ENCODE measurements at places on chromosomes 5 and 9.

DNA sequence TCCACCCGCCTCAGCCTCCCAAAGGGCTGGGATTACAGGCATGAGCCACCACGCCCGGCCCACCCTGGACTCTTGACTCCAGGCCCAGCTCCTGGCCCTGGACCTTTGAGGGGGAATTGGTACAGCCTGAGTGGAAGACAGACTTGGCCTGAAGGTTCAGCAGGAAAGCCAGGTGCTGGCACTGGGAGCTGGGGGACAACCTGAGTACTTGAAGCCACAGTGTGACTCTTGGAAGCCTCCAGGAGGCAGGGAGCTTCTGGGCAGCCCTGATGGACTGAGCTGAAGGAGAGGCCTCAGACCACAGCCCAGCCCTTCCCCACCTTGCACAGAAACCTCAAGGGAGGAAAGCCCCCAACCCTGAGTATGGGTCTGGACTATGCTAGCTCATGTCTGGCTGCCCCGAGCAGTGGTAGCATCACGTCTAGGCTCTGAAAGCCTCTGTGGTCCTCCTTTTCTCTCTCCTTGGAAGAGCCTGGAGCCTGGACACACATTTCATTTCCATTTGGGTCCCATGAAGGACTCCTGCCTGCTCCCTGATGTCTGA, 54.1 kb downstream of the RASGEF1C start:
- no peak for DNase-seq

GRCh38 chr5:147483961-147484707, 25.7 kb downstream of the DPYSL3 start:
- DNase-seq, result peak; percentile 95

DNA sequence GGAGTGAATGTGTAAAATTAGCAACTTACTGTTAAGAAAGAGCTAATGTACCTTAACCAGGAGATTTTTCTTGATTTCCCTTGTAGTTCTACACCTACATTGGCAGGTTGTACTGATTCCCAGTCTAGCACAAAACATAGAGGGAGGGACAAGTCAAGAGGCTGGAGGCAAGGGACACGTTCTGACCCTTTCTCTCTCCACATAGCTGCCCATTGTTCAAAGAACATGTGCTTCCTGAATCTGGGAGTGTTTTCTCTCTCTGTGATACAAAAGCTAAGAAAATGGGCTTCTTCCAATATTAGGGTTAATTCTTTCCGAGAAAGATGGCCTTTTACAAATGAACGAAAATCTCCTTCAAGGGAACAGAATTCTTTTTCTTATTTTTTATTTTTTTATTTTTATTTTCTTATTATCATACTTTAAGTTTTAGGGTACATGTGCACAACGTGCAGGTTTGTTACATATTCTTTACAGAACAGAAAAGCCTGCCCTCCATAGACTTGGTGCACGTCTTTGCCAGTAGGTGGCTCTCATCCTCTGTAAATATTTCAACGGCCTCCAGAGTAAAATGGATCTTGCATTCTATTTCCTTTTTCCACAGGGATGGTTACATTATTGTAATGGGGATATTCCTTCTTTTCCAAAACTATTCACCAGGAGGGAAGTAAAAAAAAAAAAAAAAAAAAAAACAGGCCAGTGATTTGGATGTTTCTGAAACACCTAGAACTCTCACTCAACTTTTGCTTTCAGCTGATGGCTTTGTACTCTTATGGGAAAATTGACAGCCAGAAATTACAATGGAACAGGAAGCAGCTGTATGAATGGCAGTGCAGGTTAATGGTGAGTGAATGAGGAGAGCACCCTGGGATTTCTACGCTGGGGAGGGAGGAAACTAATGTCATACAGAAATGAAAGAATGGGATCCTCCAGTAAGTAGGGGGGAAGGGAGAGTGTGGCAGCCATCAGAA, 13.1 kb upstream of the IFNA5 start:
- DNase-seq, result no peak

- no peak for DNase-seq
Observed at GRCh38 chr5:15026944-15027343, 155.4 kb upstream of the ANKH start.

DNA sequence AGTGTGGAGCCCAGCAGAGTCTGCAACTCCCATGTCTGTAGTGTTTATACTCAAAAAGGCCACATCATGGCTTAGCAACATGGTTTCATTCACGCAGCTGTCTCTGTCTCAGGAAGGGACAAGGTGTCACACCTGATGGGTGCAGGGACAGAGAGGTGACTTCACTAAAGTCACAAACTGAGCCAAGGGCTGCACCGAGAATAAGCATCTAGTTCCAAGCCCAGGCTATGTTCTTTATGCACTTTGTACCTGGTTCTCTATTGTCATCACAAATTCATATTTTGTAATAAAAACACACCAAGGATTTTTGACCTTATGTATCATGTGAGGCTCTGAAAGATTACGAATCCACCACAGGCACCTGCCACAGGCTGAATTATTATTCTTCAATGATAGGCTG, 64.9 kb upstream of the STK32A start:
- DNase-seq, result no peak

DNA sequence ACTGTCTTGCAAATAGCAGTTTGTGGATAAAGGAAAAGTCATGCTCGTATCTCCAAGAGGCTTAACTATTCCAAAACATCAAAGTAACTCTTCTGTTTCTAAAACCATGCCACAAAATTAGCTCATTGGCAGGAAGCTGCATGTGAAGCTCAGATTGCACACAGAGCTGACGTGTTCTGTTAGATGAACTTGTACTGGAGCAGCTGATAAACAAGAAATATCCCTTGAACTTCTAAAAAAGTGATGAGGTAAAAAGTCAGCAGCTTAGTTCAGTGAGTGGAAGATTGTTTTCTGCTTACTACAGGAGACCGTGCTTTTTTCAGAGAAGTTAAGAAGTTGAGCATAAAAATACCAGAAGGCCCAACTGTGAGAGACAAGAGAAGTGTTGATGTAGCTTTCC, 113.2 kb downstream of the SLC12A2 start:
- DNase-seq, result no peak

- DNase-seq, result no peak
Observed at GRCh38 chr9:84278130-84278529, 62.4 kb downstream of the SLC28A3 start.

DNA sequence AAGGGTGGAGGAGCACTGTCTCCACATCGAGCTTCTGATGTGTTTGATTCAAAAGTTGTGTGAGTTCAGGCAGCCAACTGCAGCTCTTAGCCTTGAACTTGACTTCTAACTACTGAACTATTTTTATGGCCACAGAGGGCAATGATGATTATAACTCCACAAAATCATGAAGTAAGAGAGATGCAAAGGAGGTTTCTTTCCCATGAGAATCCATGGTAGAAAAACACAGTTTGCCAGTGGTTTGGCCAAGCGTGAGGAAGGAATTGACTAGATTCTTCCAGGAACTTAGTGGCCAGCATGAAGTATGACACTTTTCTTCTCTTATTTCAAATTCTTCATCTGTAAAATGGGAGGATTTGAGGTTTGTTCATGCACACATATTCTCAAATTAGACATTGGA, 43.2 kb downstream of the PAPPA start:
- DNase-seq, result no peak

DNA sequence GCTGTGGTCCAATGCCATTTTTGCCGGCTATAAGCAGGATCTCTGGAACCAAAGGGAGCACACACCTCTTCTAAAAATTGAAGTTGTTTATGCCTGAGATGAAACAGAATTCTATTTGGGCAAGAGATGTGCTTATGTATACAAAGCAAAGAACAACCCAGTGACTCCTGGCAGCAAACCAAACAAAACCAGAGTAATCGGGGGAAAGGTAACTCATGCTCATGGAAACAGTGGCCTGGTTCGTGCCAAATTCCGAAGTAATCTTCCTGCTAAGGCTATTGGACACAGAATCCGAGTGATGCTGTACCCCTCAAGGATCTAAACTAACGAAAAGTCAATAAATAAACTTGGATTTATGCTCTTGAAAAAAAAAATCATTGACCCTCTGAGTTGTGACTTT, 178.7 kb downstream of the CEMIP2 start:
- no peak for DNase-seq

GRCh38 chr9:115084709-115085108, 33.2 kb downstream of the TNC start:
- DNase-seq, result no peak

DNA sequence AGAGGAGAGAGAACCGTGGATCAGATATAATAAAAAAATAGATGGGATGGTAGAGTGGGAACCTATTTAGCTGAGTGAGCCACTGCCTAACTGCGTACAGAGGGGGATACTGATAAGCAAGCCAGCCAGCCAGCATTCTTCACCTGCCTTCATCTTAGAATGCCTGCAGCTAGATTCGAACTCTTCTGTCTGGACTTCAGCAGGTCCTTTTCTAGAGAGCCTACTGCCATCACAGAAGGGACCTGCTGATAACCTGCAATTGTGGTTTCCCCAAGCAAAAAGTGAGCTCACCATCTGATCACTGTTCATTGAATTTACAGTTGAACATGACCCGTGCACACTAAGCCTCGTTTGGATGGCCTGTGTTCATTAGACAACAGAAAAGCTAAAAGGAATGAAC, 109.4 kb downstream of the CDC42SE2 start:
- no peak for DNase-seq

DNA sequence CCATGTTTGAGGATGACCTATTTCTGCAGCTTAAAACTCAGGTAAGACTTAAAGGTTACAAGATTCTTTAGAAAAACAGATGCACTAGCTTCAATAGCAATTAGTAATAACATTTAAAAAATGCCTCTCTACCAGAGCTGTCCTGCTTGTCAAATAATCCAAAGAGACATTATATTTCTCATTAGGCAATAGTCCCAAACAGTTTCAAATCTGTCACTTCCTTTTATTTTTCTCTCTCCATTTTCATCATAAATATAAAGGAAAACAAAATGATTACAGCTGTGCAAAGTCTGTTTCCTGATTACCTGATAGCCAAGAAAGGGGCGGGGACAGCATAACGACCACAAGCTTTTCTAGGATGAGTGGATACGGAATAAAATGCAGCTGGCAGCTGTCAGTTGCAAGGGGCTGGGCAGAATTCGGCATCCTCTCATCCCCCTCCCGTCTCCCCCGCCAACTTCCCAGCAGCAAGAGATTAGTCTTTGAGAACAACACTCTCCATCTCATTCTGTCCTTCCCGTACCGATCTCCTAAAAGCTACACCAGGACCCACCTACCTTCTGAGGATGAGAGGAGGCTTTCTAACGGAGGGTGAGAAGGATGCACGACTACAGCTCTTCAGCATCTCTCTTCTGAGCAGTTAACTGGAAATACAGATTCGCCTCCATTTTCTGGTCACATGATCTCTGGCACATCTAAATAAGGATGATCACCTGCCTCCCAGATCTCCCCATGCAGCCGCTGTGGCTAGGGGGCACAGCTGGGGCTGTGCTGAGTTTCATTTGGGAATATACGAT, 72.5 kb upstream of the PCA3 start:
- peak; percentile 64 for DNase-seq

GRCh38 chr9:34413231-34413852, 36.6 kb upstream of the MYORG start:
- no peak for DNase-seq

GRCh38 chr9:133102190-133103021, 18.6 kb downstream of the RALGDS start:
- no peak for DNase-seq

GRCh38 chr9:78565481-78565880, 268.6 kb downstream of the PSAT1 start:
- peak; percentile 30 for DNase-seq

- no peak for DNase-seq
Observed at GRCh38 chr5:78611126-78611605, 37.4 kb downstream of the LHFPL2 start.

DNA sequence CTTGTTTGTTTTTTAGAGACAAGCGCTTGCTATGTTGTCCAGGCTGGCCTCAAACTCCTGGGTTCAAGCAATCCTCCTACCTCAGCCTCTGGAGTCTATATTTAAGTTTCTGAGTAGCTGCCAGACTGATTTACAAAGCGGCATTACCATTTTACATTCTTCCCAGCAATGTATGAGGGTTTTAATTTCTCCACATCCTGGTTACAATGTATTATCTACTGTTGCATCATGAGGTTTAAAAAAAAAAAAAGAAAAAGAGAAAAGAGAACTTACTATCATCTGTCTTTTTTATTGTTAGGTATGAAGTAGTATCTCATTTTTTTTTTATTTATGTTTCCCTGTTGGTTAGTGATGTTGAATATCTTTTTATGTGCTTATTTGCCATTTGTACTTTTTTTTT, 18.9 kb upstream of the CLINT1 start:
- DNase-seq, result no peak

DNA sequence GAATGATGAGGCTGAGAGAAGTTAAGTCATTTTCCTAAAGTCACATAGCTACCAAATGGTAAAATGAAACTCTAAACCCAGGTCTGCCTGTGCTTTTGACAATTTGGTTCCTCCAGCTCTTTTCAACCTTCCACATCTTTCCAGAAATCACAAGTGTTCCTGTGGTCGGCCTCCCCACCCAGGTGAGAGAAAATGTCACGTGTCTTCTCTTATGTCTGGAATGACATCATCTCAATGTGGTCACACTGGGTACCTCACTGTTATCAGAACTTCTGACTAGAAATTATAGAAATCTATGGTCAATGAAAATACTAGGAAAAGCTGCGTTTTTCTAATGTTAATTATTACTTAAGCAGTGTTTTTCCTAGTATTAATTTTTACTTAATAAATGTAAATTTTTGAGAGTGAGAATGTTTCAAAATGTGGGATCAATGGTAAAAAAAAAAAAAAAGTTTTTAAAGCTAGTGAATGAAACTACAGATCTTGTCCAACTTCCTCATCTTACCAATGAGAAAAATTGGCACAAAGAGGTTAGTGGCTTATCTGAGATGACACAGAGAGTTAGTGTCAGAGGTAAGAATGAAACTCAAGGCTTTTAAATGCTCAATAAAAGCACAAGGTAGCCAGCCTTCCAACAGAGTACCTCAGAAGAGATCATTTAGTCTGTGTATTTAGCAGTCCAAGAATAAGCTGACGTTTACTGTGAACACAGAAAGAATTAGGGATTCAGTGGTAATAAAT, 228.7 kb upstream of the NR4A3 start:
- no peak for DNase-seq

- no peak for DNase-seq
Observed at GRCh38 chr9:130539420-130540223, 39.8 kb upstream of the FUBP3 start.

DNA sequence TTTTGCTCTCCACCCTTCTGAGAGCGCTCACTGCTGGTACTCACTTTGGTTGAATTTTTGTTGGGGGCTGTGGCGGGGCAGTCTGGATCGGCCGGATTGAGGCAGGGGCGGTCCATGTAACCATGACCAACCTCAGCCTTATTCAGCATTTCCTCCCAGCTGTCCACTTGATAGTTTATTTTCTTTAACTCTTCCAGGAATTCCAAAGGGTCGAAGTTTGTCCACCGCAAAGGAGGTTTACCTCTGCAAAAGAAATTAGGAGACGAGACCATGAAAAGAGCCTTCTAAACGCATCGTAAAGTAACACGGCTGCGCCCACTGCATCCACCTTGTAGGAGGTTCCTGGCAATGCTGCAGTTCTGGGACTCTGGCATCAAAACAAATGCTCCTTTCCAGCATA, 36.4 kb downstream of the PTCH1 start:
- no peak for DNase-seq

GRCh38 chr9:27426511-27427271, 97.4 kb upstream of the IFNK start:
- no peak for DNase-seq

- DNase-seq, result no peak
Observed at GRCh38 chr9:14238079-14238478, 75.9 kb downstream of the NFIB start.
